ENCODE measurements at places on chromosomes 1 and 21.

DNA sequence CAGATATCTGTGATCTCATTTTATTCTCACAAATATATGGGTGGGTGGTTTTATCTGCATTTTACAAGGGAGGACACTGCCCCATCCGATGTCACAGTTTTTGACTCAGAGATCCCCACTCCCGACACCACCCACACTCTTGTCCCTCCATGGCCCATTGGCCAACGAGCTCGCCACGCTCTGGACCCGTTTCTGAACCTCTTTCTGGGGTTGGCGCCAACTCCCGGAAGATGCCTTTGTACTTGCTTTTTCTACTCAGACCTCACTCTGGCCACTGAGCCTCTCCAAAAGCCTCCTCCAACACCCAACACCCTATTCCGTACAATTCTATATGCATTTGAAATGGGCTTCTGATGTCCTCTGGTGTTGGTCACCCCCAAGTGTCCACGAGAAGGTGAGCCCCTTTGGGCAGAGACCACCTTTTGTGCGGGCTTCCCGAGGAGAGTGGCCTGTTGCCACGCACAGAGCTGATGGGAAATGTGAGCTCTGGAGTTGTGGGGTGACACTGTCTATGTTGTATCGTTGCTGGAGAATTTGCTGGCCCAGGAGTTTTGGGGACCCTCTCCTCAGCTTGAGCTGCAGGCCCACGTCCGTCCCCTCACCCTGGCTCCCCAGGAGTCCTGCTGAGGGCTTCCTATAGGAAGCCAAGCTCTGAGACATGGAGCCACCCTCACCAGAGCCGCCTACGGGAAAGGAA, 366.9 kb upstream of the VAMP3 start:
- DNase-seq = no peak

- no peak for DNase-seq
Observed at GRCh38 chr1:244992833-244993232, 128.5 kb upstream of the HNRNPU start.

- no peak for DNase-seq
Observed at GRCh38 chr1:46204406-46204742, 1.2 kb downstream of the LURAP1 start.

GRCh38 chr1:36869054-36869453, 165.3 kb downstream of the GRIK3 start:
- DNase-seq = no peak

GRCh38 chr1:42328916-42329496, 6.0 kb downstream of the FOXJ3 start:
- no peak for DNase-seq

- DNase-seq = peak; percentile 17
Observed at GRCh38 chr1:38727684-38728584, 131.6 kb downstream of the RRAGC start.

All from smooth muscle cell of the brain vasculature (primary cell).